ENCODE measurements at places on chromosomes 4 and X.

- DNase-seq, result peak; percentile 84
Observed at GRCh38 chr4:1720163-1720983, 750 bp downstream of the TMEM129 start.

GRCh38 chrX:74420196-74421035 is 877 bp upstream of the SLC16A2 start:
- DNase-seq, result peak; percentile 81

- DNase-seq, result no peak
Observed at GRCh38 chr4:185235843-185236503, 26.6 kb downstream of the SNX25 start.

- DNase-seq, result no peak
Observed at GRCh38 chrX:115639334-115639880, 78.4 kb downstream of the PLS3 start.

DNA sequence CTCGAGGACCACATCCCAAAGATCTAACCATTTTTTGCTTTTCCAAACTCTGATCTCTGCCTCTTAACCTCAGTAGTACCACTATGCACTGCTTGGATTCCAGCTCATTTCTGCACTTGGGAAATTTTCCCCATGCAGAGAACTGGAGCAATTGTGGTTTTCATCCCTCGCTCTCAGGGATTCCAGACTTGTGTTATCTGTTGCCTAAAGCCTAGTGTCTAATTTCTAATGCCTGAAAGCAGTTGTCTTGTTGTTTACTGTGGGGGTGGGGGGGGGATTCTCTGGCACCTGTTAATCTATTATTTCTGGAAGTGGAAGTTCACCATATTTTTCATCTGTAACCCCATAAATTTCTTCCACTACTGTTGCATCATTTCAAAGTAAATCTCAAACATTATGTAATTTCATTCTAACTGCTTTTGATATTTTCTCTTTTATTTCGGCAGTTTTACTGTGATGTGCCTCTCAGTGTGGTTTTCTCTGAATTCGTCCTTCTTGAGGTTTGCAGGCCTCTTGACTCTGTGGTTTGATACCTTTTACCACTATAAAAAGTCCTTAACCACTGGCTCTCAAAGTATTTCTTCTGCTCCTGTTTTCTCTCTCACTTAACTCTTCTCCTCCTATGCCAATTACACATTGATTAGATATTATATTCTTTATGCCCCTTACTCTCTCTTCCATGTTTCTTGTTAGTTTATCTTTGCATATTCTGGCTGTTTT is 205.6 kb upstream of the EOLA2 start:
- DNase-seq, result no peak

GRCh38 chr4:11412211-11412610 is 16.5 kb downstream of the HS3ST1 start:
- no peak for DNase-seq

DNA sequence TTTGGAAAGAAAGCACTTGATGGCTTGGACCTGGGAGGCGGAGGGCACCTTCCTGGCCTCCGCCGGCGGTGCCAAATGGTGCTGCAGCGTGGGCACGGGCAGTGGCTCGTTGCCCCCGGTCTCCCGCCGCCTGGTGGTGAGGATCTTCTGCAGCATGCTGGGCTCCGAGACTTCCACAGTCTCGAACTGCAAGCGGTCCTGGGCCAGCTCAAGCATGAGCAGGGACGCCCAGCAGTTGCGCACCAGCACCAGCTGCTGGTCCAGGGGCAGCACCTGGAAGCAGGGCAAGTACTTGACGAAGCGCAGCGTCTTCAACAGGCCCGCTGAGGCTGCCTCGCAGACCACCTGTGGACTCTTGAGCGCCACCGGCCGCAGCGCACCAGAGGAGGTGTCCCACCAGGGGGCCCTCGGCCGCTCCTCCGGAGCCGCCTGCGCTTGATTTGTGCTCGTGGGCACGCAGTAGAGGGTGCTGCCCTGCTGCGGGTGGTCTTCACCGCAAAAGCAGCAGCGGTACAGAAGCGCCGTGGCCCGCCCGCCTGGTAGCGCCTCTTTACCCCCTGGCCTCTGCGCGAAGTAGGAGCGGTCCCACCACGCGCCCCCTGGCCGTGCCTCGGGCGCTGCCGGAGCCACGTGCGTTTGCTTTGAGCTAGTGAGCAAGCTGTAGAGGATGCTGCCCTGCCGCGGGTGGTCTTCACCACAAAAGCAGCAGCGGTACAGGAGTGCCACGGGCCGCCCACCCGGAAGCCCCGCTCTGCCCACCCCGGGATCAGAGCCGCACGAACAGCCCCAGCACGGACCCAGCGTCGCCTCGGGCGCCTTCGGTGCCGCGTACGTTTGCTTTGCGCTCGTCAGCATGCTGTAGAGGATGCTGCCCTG is 689 bp downstream of the NR0B1 start:
- no peak for DNase-seq

GRCh38 chr4:54065282-54066087 is 1.1 kb upstream of the CHIC2 start:
- DNase-seq, result no peak

DNA sequence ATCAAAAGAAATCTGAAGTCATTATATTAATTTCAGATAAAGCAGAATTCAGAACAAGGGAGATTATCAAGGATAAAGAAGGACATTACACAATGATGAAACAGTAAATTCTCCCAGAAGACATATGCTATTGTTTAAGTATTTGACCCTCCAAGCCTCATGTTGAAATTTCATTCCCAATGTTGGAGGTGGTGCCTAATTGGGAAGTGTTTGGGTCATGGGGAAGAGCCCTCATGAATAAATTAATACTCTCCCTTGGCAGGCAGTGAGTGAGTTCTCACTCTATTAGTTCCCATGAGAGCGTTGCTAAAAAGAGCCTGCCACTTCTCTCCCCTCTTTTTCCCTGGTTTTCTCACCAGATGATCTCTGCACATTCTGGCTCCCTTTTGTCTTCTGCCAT is 249.9 kb upstream of the GRIA3 start:
- DNase-seq, result no peak

DNA sequence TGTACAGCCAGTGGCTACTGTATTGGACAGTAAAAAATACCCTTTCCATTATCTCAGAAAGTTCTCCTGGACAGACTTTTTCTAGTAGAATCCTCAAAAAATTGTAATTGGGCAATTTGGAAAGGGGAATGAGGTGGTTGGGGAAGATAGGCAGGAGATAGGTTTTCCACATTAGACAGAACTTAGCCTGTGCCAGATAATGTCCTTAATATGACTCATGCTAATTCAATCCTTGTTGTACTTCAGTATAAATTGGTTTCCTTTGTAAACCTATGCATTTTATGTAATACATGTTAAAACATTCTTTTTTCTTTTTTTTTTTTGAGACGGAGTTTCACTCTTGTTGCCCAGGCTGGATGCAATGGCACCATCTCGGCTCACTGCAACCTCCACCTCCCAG is 8.9 kb downstream of the EIF4E start:
- DNase-seq, result no peak

GRCh38 chrX:54964766-54965497 is 29.1 kb downstream of the PFKFB1 start:
- no peak for DNase-seq

GRCh38 chr4:128827296-128827695 is 17.8 kb downstream of the JADE1 start:
- no peak for DNase-seq

DNA sequence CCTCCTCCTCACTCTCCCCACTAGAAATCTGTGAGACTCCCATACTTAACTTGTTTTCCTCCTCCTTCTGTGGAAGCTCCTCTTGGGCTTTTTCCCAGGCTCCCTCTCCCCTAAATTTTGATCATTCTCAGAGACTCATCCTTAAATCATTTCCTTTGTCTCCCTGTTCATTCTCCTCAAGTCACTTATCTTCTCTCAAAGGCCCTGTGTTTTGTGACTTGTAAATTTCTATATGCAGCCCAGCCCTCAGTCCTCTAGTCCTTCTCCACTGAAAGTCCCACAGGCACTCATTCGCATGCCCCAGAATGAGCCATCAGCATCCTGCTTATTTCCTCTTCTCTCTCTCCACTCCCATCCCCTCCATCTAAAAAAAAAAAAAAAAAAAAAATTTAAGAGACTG is 171.8 kb downstream of the SOWAHB start:
- DNase-seq, result no peak

GRCh38 chrX:29648161-29648560 is 567.2 kb upstream of the MAGEB2 start:
- DNase-seq, result no peak

GRCh38 chr4:24419181-24420034 is 164.9 kb downstream of the DHX15 start:
- DNase-seq, result peak; percentile 86

DNA sequence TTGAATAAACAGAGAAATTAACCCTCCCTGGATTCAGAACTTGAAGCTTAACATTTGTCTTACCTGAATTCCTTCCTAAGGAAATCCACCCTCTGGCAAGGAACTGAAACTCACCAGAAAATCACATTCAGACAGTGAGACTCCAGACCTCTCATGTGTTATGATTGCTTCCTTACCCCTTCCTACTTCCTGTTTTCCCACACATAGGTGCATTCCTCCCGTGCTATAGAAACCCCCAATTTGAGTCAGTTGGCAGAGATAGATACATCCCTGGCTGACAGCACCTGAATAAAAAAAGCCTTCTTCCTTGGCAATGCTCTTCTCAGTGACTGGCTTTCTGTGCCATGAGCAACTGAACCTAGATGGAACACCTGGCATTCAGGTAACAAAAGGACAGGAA is 157.0 kb upstream of the SMIM31 start:
- no peak for DNase-seq

DNA sequence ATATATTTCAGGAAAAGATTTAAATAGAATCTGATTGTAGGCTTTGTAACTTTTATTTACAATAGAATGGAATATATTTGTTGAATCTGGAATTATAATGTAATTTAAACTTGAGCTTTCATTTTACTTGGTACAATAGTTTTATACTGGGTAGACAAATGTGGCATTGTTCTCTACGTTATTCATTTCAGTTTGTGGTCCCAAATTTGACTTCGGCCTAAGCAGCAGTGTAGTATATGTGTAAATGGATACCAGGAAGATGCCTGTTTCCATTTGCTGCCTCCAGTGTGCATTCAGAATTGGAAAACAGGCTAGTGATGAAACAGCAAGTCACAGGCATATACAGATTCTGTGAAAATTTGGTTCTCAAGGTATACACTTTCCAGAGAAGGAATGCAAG is 77.8 kb downstream of the CLDN22 start:
- no peak for DNase-seq

- DNase-seq, result no peak
Observed at GRCh38 chr4:2868877-2869487, 25.3 kb downstream of the ADD1 start.

- no peak for DNase-seq
Observed at GRCh38 chrX:11579636-11580600, 85.8 kb downstream of the ARHGAP6 start.

DNA sequence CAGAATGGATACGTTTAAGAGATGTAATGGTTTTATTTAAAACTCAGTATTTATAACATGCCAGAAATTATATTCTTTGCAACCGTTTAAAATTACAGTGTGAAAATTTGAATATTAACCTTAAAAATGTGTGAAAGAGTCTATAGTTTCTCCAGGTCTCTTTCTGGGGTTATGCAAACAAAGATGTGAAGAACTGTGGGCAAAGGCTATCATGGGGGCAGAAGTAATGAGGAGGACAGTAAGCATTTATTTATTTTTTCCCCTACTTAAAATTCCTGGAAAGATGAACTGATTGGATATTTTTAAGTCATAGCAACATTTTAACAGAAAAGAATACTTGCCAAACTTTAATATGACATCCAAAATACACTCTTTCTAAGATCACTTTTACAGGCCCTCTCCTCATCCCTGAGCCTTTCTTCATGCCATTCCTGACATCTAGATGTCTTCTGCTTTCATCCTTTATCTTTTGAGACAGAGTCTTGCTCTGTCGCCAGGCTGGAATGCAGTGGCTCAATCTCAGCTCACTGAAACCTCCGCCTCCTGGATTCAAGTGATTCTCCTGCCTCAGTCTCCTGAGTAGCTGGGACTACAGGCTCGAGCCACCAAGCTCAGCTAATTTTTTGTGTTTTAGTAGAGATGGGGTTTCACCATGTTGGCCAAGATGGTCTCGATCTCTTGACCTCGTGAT is 46.1 kb downstream of the TMEM131L start:
- no peak for DNase-seq

- DNase-seq, result no peak
Observed at GRCh38 chrX:68703846-68704245, 56.4 kb downstream of the STARD8 start.

- DNase-seq, result peak; percentile 60
Observed at GRCh38 chr4:3415471-3416141, 26.2 kb upstream of the HGFAC start.

Data from Right ventricle myocardium inferior (tissue), 1 donor.